Spinal cord (tissue), 10 donors: ENCODE measurements at places on chromosomes 1 and 21.

DNA sequence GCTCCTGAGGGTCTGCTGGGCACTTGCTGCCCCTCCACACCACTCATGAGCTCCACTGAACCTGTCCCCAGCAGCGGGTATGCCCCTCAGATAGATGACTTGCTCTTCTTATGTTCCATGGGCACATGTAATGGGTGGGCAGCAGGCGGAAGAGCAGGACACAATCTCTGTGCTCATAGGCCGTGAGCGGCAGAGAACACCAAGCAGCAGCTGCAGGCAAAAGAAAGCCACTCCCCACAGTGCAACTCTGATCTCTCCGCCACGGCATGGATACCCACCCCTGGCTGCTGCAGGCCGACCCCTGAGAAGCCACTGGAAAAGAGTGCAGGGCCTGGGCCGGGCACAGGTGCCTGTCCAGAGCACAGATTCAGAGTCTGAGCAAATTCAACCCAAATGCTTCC, 135.2 kb upstream of the RUNX3 start:
- DNase-seq, result no peak

DNA sequence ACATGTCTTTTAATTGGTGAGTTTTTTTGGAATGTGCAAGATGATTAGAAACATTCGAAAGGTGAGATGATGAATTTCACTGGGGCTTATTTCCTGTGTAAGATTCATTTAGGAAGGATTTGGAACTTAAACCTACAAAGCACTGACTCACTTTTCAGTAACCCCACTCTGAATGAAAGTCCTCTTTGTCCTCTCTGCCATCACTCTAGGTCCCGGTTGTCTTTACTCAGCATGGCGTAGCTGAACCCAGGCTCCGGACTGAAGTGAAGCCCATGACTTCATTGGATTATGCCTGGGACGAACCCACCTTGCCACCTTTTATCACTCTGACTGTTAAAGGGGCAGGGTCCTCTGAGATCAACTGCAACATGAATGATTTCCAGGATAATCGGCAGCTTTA, 139.4 kb downstream of the VPS13D start:
- DNase-seq, result peak; percentile 49

GRCh38 chr21:35032474-35033263, 16.4 kb downstream of the RUNX1 start:
- DNase-seq, result no peak

DNA sequence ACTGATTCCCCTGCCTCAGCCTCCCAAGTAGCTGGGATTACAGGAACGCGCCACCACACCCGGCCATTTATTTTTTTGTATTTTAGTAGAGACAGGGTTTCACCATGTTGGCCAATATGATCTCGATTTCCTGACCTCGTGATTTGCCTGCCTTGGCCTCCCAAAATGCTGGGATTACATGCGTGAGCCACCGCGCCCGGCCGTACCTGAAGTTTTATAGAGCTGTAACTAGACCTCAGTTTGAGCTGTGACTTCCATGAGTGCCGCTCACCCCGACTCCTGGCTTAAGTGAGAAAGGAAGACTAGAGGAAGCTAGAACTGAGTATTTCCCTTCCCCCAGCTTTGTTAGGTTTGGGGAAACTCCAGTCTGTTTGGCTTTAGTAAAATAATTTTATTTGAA, 1283.1 kb downstream of the KCNT2 start:
- DNase-seq, result no peak

DNA sequence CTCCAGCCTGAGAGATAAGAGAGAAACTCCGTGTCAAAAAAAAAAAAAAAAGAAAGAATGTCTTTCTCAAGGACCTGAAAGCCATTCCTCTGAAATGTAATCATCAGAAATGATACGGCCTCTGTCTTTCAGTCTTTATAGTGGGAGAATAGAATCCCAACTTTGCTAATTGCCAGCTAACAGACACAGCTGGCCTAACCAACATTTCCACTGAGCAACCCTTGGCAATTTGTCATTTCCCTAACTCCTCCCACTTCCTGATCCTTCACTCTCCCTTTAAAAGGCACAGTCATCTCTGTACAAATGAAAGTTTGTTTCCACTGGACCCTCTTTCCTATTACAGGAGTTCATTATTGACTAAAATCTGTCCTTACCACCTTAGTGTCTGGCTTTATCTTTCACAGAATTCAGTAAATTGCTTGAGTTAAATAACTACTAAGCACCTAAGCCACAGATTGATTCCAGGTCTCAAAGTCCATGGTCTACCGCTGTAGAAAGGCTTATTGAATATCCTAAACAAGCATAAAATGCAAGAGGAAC, 4.3 kb upstream of the CBR1 start:
- no peak for DNase-seq

DNA sequence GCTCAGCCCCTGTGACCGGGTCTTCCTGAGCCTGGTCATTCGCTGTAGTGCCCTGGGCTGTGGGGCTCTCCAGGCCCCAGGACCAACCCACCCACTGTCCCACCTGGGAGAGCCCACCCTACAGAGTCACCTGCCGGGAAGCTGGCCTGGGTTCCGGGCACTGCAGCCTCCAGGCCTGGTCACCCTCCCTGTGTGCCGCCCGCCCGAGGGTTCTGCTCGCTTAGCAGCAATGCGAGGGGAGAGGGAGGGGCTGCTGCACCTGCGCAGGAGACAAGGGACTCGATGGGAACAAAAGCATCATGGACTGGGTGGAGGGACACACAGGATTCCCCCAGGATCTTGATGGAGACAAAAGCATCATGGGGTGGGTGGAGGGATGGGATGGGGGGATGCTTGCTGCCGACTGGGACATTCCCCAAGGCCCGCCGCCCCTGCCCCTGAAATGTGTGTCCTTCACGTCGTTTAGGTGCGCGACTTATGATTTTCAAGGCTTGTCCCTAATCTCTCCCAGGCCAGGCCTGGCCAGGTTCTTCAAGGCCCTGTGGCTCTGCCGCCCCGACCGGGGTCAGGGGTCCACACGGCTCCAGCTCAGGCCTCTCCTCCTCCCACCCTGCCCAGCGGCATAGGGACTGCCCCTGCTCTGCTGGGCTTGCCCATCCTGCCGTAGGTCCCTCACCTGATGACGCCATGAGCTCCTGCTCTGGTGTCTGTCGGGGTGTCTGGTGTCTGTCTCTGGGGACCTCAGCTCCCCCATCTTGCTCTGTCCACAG, 1.7 kb downstream of the KRTAP10-8 start:
- DNase-seq, result no peak

DNA sequence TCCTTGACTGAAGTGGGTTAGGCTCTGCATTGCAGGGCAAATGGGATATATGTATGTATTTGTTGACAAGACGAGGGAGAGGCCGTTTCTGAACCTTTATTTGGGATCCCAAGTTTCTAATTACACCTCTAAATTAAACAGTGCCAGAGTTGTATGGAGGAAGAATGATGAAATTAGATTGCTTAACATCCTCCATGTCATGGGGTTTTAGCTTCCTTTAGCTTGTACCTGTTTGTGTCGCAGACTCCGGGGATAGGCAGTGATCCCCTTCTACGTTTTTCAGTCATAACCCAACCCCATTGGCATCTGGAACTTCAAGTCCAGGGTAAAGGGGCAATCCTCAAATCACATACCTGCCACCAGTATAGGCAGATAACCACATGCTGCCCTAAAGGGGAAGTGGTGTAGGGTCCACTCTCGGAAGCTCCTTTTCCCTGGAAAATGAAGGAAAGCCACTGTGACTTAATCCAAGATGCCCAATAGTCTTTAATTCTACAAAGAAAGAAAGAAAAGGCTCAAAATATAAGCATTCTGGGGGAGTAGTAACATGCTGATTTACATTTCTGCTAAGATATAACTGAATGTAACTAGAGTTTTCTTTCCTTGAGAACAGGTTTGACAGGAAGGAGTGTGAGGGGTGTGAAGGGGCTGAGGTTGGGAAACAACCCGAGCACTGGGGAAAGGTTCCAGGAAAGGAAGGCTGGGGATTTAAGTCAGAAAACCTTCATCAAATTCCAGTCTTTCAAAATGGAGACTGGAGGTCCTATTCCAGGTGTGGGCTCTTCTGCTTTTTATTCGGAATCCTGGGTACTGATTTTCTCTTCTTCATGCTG, 77.6 kb downstream of the RGL1 start:
- DNase-seq, result no peak

GRCh38 chr21:45282283-45283034, 5.2 kb downstream of the POFUT2 start:
- DNase-seq, result no peak

GRCh38 chr1:207336559-207337467, 15.3 kb downstream of the CD55 start:
- DNase-seq, result no peak

GRCh38 chr21:42779431-42779861, 99.9 kb downstream of the WDR4 start:
- DNase-seq, result no peak

GRCh38 chr1:178494569-178494971, 2.2 kb downstream of the CLEC20A start:
- no peak for DNase-seq

DNA sequence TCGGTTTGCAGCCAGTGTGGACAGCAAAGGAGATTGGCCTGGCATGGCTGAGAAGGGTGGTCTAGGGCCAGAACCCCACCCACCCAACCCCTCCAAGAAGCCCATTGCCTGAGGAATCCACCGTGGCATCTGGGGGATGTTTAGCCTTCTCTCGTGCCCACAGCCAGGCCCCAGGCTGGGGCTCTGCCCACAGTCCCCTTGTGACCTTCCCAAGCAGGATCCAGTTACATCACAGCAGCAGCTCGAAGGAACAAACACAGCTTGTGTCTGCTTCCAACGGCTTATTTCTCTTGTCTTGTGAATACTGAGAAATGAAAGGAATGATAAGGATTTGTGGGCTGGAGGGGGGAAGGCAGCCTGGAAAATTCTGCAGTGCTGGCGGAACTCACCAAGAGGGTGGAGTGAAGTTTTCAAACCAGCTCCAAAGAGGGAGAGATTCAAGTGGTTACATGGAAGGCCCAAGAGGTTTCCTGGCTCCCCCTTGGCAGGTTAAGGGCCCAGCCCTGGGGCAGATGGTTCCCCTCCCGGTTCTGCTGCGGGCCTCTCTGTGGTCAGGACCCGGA, 61.6 kb downstream of the DHRS3 start:
- no peak for DNase-seq

DNA sequence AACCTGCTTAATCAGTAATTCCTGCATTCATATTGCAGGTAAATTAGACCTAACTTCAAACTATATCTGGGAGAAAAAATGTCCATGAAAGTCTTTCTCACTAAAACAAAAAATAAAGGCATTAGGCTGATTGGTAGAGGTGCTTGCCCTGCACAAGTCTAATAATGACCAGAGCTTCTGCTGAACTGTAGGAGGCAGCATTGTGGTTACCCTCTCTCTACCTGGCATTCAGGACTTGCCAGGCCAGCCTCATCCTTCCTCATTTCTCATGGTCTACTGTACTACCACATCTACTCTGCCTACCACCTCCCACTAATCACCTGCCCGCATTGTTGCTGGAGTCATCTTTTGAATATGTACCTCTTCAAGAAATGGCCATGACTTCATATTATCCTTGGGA, 60.8 kb upstream of the KRTAP11-1 start:
- DNase-seq, result no peak

- no peak for DNase-seq
Measured at GRCh38 chr1:7770669-7770996, 463 bp upstream of the VAMP3 start.

- no peak for DNase-seq
Measured at GRCh38 chr1:184027826-184028695, 9.5 kb downstream of the COLGALT2 start.

DNA sequence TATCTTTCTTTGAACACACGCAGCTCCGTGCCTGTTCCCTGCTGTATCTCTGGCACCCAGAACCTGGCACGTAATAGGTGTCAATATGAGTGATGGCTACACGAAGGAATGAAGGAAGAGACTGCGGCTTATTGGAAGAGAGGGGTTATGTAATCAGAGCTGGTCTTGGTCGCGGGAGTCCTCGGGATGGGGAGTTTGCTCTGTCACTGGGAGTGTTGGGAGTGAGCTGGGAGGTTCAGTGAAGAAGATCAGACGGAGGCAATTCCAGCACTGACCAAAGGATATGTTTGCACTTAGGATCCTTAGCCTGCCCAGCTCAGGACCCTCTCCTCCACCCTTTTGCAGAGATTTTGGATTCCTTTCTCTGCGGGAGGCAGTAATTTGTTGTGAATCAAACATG, 709.1 kb downstream of the PTPRU start:
- no peak for DNase-seq

DNA sequence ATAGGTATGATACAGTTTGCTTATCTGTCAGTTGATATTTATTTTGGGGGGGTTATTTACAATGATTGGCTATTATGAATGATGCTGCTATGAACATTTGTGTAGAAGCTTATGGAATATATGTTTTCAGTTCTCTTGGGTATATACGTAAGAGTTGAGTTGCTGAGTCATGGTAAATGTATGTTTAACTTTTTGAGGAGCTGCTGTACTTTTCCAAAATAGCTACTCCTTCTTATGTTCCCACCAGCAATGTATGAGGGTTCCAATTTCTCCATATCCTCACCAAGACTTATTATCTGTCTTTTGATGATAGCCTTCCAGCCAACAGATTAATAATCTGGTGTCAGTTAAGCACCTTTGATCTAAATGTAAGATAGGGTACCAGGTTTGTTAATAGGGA, 11.9 kb downstream of the SOAT1 start:
- no peak for DNase-seq

DNA sequence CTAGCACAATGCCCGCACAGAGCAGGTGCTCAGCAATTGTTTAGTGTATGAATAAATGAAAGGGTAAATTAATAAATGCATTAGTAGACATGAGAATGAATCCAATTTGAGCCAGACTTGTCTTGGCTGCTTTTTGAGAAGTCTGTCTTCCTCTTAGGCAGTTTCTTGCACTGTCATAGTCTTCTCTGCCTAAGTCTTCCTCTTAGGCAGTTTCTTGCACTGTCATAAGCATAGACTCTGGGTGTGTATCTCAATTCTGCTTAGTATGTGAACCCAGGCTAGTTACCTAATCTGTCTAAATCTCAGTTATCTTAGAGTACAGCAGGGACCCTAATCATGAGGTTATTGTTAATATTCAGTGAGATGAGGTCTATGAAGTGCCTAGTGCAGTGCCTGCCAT, 27.2 kb downstream of the NHLH2 start:
- no peak for DNase-seq

DNA sequence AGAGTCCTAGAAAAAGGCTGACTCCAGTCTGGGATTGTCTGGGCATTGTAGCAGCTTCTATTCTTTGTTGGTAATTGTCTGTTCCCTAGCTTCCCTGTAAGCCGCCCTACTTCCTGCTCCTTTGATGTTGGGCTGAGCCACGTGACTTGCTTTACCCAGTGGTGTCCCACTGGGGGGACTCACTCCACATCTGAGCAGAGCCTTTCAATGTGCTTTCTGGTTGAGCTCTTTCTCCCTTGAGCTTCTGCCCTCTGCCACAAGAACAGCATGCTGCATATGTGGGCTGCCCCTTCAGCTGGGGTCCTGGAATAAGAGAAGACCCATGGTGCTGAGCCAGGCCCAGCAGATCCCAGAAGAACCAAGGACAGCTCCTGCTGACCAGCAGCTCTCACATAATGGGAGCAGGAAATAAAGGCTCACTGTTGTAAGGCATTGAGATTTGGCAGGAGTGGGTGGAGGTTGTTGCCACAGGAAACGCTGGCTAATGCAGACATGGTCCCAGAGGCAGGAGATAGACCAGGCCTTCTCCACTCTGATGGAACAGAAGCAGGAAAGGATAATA, 276.3 kb upstream of the GJB5 start:
- no peak for DNase-seq
